ENCODE measurements at places on chromosomes 12 and 14.

DNA sequence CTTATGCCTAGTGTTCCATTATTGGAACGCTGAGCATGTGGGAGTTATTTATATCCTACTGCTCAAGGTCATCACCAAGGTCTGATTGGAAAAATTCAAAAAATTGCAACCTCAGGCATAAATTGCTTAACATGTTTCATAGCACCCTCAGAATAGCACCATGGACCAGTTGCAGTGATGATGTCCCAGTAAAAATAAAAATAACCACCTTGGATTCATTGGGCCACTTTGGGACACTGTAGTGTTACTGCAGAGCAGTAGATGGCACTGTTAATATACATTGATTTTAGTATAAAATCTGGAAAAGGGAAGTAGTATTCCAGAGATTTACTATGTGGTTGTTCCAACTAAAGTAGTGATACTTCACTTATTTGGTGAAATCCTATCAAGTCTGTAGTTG lies 31.0 kb upstream of the PTCSC3 start:
- no peak overlapping the region for H3K4me3 ChIP-seq
- no peaks in the 10 kb centered on the region for H3K36me3 ChIP-seq
- no peaks in the 10 kb centered on the region for H3K4me1 ChIP-seq
- DNase-seq: no peak
- no peak overlapping the region for H3K27ac ChIP-seq

DNA sequence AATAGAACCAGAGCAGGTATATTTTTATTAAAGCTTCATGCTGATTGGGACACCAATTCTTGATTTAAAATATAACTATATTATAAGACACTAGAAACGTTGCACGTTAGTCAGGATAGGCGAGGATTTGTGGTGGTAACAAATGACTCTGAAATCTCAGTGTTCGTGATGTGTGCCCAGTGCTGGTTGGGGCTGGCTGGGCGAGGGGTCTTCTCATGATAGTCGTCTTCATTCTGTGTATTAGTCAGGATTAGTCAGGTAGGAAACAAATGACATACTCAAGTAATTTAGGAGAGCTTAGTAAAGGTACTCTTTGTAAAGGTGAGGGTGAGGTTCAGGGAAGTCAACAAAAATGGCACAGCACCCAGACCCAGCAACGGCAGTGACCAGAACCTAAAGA lies 73.9 kb upstream of the HIF1A start:
- no peak for DNase-seq
- no peak overlapping the region for H3K27ac ChIP-seq
- H3K4me3 ChIP-seq: no peak overlapping the region
- H3K4me1 ChIP-seq: no peaks in the 10 kb centered on the region

GRCh38 chr12:106776897-106777296 lies 2.4 kb downstream of the RIC8B start:
- no peak for DNase-seq
- H3K4me3 ChIP-seq: no peak overlapping the region
- no peaks in the 10 kb centered on the region for H3K27me3 ChIP-seq
- H3K36me3 ChIP-seq: no peaks in the 10 kb centered on the region
- no peak overlapping the region for H3K27ac ChIP-seq

GRCh38 chr12:34219046-34219770 lies 196.9 kb downstream of the ALG10 start:
- peak overlapping the region; percentile 31 for H3K27ac ChIP-seq
- DNase-seq: no peak
- H3K4me1 ChIP-seq: peaks cover 14% of the 10 kb centered on the region
- H3K4me3 ChIP-seq: peak overlapping the region; percentile 56
- H3K27me3 ChIP-seq: no peaks in the 10 kb centered on the region
